A549 treated with ZK216348 at 1 μM for 4 hours (cell line): ENCODE measurements at places on chromosomes 5 and 9. TPM values are rescaled to one million over a fixed set of nuclear protein-coding genes. Genes with fewer than 3 reads are reported as not detected.

Gene PCDHA9
- total RNA-seq, result 0.04 TPM in 1 of 5 replicates, not detected in the others

Gene RGMB
- total RNA-seq, result 4.8 to 8.1 TPM (median 7.4 TPM) in 5 replicates

Gene ADRA1B
- 14.0 to 23.5 TPM (median 19.1 TPM) in 5 replicates for total RNA-seq

Gene PCDHGB7
- total RNA-seq, result 0.05 to 0.08 TPM (median 0.06 TPM) in 3 of 5 replicates, not detected in the others

Gene FBLL1
- total RNA-seq, result 0.09 to 0.36 TPM in 2 of 5 replicates, not detected in the others

Gene SEMA6A
- total RNA-seq, result 0.11 TPM in 1 of 5 replicates, not detected in the others

Gene OBP2B
- not detected in 5 replicates for total RNA-seq

Gene AQP7
- 0.36 to 0.95 TPM (median 0.47 TPM) in 5 replicates for total RNA-seq

Gene C8G
- 0.56 to 2.0 TPM (median 1.1 TPM) in 4 of 5 replicates, not detected in the other for total RNA-seq

Gene GM2A
- total RNA-seq, result 14.0 to 18.3 TPM (median 17.6 TPM) in 5 replicates

Gene GPR151
- not detected in 5 replicates for total RNA-seq

Gene ANKDD1B
- total RNA-seq, result 0.14 to 0.17 TPM in 2 of 5 replicates, not detected in the others
